ENCODE measurements at places on chromosomes 3 and 15.

GRCh38 chr3:159795681-159796175 is 192.9 kb upstream of the IL12A start:
- DNase-seq = no peak

GRCh38 chr3:156536524-156537316 is 18.2 kb downstream of the SSR3 start:
- DNase-seq = no peak

- DNase-seq = no peak
Measured at GRCh38 chr3:53186726-53187125, 25.7 kb downstream of the PRKCD start.

- no peak for DNase-seq
Measured at GRCh38 chr3:161031134-161031533, 74.0 kb downstream of the B3GALNT1 start.

DNA sequence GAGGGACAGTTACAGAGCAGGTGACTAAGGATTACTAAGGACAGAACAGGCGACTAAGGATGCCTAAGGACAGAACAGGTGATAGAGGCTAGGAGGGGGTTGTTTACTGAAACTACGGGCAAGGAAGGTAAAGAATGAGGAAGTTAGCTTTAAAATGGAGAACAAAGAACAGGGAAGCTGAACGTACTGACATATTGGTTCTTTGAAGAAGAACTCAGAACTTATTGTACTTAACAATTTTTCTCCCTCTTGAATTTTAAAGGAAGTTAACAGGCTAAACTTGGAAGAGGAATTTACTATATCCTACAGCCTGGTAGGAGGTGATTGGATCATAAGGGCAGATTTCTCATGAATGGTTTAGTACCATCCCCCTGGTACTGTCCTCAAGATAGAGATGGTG is 290.2 kb downstream of the SHQ1 start:
- no peak for DNase-seq

GRCh38 chr3:136604961-136605360 is 147.2 kb downstream of the STAG1 start:
- no peak for DNase-seq

- DNase-seq = no peak
Measured at GRCh38 chr3:111810909-111811308, 48.2 kb upstream of the PHLDB2 start.

DNA sequence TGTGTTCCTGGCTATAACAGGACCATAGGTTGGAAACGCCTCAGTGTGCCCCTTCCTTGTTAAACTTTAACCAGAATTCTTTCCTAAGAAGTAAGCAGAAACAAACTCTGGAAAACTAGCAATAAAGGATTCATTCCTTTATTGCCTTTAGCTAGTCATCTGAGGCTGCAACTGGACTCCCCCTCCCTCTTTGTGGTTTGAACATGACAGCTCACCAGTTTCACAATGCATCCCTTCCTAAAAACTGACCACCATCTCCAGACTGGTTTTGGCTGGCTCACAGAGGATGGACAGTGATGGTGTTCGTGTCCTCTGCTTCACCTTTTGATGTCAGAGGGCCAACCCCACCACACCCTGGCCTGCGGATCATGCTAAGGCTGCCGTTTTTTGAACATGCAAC is 27.9 kb upstream of the TGFBR2 start:
- no peak for DNase-seq

GRCh38 chr15:41323611-41324010 is 8.8 kb downstream of the OIP5 start:
- no peak for DNase-seq

DNA sequence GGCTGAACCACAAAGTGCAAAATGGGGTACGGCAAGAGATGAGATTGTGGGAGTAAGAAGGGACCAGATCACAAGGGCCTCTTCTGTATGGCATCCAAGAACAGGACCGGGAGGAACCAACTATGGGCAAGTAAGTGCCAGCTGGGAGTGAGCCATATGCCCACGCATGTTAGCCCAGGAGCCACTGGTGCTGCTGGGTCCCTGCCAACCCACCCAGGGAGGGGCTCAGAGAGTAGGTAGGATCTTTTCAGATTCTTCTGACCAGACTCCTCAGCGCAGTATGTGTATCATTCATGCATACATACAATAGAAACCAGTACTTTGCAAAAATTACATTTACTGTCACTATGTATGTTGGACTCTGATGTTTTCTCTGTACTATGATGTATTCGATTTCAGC is 54.0 kb downstream of the RAB11A start:
- DNase-seq = no peak

- no peak for DNase-seq
Measured at GRCh38 chr3:43159876-43160255, 54.0 kb upstream of the POMGNT2 start.

- DNase-seq = no peak
Measured at GRCh38 chr3:76585794-76586392, 454.0 kb upstream of the ROBO2 start.

- no peak for DNase-seq
Measured at GRCh38 chr3:31226346-31226745, 306.4 kb upstream of the STT3B start.

- DNase-seq = no peak
Measured at GRCh38 chr3:14202874-14203520, 24.4 kb downstream of the LSM3 start.

DNA sequence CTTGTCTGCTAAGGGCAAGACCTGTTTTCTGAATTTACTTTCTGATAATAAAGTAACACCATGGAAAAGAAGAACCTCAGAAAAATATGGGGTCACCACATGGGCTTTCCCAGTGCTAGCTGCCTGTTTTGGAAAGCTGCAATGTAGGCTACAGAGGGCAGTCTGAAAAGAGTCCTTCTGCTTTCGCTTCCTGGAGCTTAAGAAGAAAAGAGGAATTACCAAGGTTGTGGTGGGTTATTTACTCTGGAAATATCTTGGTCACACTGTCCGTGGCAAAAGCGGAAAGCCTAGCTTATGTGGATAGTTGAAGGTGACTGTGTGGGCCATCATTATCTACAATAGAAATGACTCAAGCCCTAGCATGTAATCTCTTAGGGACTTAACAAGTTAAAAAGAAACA is 31.7 kb upstream of the IP6K2 start:
- no peak for DNase-seq

DNA sequence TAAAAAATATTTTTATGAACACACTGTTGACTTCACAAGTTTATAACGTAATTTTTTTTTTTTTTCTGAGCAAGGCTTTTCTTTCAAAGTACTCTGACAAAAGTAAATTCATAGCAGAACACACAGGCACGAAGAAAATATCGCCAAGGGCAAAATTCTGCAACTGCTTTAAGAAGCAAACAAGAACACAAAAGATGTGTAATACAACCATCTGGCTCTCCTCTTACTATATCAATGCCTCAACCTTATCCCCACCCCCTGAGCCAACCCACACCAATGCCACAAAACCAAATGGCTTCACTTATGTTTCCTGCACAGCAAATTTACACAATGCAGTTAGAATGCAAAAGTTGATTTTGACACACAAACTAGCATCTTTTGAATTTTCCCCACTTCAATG is 274.2 kb downstream of the FOXP1 start:
- DNase-seq = no peak

DNA sequence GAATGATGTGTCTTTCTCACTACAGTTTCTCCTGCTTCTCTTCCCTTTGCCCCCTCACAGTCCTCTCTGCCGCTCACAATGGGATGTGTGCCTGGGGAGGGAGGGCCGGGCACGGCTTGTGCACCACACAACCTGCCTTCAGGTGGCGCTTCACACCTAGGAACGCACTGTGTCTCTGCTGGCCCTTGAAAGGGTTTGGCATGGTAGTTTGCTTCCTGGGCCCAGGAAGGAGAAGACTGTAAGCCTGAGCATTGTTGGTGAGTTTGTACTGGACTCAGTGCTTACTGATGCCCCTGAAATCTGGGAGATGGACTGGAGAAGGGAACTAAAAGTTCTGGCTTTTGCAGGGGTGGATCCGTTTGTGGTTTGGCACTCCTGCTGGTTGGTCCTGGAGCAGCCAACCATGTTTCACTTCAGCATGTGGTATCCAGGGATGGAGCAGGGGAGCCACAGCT is 9.2 kb downstream of the ALPK3 start:
- DNase-seq = no peak

GRCh38 chr3:148680289-148680688 is 17.4 kb upstream of the AGTR1 start:
- no peak for DNase-seq

GRCh38 chr3:14144423-14145075 is 19.7 kb downstream of the TMEM43 start:
- DNase-seq = peak; percentile 45

DNA sequence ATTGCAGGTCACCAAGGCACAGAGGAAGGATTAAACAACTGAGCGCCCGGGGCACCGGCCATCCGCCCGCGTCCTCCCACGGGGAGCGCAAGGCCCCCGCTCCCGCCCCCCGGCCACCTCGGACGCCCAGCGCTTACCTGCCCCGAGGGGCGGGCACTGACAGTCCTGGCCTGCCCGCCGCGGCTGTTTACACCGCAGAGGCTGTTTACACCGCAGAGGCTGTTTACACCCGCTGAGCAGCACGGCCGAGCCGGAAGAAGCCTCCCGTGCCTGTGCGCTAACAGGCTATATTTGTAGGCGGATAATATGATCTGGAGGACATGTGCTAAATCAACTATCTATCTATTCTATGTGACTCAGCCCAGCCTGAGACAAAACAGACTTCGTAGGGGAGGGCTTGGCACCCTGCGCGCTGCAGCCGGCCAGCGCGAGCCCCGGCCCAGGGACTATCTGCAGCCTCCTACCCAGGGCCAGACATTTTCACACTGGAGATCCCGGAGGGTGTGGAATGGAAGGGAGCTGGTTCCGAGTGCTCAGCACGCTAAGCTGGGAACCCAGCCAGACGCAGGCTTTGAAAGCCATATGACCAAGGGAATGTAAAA is at the start of gene LRRC2:
Gene LRRC2 (minus strand): TSS at position 263 of the 602 bp plus-strand sequence. CDS start 14,711 bp downstream, outside the sequence.
- DNase-seq = no peak

GRCh38 chr3:124275412-124275811 is 283.5 kb upstream of the ROPN1 start:
- no peak for DNase-seq

DNA sequence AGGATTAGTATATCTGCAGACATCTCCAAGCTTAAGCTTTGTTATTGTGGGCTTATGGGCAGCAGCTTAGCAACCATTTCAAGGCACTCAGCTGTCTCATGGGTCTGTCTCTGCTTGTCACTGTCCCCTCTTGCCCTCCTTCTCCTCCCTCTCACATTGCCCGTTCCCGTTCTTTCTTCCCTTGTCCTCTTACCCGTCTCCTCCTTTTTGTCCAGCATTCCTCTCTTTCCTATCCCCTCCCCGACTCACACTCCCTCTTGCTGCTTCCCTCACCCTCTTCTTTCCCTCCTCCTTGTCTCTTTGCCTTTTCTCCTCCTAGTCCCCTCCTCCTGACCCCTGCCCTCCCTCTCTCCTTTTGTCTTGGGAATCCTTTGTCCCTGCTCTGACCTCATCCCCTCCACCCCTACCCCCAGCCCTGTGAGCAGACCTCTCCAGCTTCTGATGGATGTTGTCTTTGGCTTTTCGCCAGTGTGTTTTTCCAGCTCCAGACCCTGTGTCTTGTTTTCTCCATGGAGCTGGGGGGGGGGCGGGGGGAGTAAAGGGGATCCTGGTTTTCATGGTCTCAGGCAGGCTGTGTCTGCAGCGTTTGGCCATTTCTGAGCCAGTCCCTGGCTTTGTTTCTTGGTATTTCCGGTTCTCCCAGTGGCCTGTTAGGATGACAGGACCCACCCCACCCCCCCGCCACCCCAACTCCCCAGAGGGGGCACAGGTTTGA is 47.9 kb upstream of the TRAK1 start:
- no peak for DNase-seq

DNA sequence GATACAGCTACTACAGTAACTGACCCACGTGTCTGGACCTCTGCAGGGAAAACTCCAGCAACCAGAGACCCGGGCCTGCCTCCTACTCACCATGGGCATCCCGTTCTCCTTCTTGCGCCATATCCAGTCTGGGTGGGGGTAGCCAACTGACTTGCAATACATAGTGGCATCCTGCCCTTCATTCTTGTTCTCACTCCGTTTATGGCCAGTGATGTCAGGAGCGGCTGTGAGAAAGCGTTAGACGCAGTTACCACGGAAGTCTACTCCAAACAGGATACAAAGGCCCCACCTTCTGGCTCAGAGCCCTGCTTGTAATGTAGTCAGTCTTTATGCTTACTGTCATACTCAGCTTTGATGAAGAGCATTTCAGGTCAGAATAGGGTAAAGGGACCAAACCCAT is 59.6 kb downstream of the NPTN start:
- DNase-seq = no peak

DNA sequence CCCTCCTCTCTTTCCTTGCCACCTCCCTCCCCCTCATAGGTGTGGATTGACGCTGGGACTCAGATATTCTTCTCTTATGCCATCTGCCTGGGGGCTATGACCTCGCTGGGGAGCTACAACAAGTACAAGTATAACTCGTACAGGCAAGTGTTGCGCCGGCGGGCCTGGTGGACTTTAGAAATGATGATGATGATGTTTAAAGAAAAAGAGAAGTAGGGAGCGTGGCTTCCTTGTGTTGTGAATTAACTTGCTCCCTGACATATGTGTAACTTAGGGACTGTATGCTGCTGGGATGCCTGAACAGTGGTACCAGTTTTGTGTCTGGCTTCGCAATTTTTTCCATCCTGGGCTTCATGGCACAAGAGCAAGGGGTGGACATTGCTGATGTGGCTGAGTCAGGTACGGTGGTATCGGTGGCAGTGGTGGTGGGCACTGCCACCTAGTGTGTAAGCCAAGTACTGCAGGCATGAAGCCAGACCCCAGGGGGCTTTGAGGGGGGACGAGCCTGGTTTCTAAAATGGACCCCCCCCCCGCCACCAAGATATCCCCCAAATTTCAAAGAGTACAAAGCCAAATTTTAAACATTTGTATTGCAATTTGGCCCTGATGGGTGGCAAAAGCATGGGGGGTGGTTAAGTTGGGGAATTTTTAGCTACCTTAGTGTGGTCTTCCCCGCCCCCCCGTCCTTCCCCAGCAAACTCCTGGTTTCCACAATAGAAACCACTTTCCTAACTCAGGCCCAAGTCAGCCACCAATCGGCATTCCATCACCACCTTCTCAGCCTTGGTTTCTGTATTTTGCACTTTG is 65.6 kb downstream of the SLC6A6 start:
- peak; percentile 32 for DNase-seq

- DNase-seq = no peak
Measured at GRCh38 chr15:70461992-70462391, 301.4 kb downstream of the UACA start.

- no peak for DNase-seq
Measured at GRCh38 chr3:74273091-74273490, 341.4 kb downstream of the CNTN3 start.

DNA sequence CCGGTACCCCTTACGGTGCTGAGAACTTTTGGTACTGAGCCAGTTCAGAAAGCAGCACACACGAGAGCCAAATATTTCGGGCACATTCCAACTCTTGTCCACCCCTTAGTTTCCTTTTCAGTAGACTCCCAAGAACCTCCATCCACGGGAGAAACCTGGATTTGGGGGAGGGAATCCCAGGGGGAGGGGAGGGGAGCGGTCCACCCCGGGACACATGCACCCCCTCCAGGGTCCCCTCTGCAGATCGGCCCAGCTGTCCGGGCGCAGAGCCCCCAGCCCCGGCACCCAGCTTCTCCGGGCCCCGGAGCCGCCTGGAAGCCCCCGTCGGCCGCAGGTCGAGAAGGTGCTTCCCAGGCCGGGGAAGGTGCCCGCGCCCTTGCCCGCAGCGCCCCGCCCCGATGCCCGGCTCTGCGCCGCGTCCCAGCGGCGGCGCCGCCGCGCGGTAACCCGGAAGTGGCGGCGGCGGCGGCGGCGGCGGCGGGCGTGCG is 455 bp upstream of the ABHD17C start:
- no peak for DNase-seq

Measured in stimulated activated CD8-positive, alpha-beta memory T cell treated with anti-CD3 and anti-CD28 coated beads, Interleukin-7, amount 100 ng/mL, for 1 hour (primary cell).